ENCODE measurements at places on chromosomes 12 and 14. TPM values are rescaled to one million over a fixed set of nuclear protein-coding genes. Genes with fewer than 3 reads are reported as not detected.

The ETFRF1 gene
- 18.0 TPM for total RNA-seq

The ZFHX2 gene
- 0.24 TPM for total RNA-seq

The HSPB8 gene
- 27.7 TPM for total RNA-seq

The ESPL1 gene
- 8.9 TPM for total RNA-seq

The VWF gene
- total RNA-seq, result 6.7 TPM

The CAPS2 gene
- total RNA-seq, result 1.8 TPM

The CACNB3 gene
- 8.3 TPM for total RNA-seq

The TAS2R19 gene
- total RNA-seq, result 2.0 TPM

The NGB gene
- 0.14 TPM for total RNA-seq

The NKX2-1 gene
- total RNA-seq, result not detected

- DNase-seq, result no peak
Observed at GRCh38 chr14:91752961-91753360, 21.1 kb upstream of the CATSPERB start.

- DNase-seq, result no peak
Observed at GRCh38 chr14:85415015-85415712, 114.8 kb upstream of the FLRT2 start.

GRCh38 chr14:89425931-89426330 lies 8.9 kb upstream of the FOXN3 start:
- no peak for DNase-seq

DNA sequence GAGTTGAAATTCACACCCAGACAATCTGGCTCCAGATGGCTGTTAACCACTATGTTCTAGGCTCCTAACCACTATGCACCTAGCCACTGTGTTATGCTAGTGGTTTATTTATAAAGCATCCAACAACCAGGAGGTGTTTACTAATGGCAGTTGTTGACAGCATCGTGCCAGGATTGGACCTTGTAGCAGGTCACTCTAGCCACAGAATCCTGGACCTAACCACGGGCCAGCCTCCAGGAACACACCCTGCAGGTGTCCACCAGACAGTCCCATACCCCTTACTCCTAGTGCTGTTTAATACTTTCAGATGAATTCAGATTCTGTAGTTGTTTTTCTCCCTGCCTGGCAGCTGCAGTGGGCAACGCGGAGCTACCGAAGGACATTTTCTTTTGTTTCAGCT lies 109.4 kb upstream of the MYL2 start:
- DNase-seq, result no peak

GRCh38 chr14:37168721-37169120 lies 3.7 kb downstream of the SLC25A21 start:
- DNase-seq, result no peak

GRCh38 chr14:74905595-74906142 lies 17.4 kb downstream of the RPS6KL1 start:
- peak; percentile 33 for DNase-seq

GRCh38 chr12:93974252-93974651 lies 174.1 kb upstream of the PLXNC1 start:
- no peak for DNase-seq

DNA sequence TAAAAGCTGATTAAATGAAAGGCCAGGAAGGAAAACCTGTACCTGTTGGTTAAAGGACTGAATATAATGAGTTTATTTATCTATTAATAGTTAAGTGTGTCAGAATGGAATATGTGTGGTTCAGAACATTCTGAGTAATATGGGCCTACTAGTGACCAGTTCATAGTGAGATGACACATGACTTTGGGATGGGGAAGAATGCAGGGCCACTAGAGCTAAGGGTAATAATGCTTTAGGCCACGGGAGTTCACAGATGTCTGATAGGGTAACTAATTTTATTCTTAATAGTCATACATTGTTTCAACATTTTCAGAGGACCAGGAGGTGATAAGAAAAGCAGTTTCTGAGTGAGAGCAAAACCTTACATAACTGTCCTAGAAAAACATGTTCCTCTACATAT lies 247.8 kb upstream of the OR4E1 start:
- no peak for DNase-seq

- DNase-seq, result no peak
Observed at GRCh38 chr12:46478123-46478522, 105.5 kb upstream of the SLC38A2 start.

GRCh38 chr14:30271811-30272323 lies 287.1 kb upstream of the G2E3 start:
- DNase-seq, result no peak

DNA sequence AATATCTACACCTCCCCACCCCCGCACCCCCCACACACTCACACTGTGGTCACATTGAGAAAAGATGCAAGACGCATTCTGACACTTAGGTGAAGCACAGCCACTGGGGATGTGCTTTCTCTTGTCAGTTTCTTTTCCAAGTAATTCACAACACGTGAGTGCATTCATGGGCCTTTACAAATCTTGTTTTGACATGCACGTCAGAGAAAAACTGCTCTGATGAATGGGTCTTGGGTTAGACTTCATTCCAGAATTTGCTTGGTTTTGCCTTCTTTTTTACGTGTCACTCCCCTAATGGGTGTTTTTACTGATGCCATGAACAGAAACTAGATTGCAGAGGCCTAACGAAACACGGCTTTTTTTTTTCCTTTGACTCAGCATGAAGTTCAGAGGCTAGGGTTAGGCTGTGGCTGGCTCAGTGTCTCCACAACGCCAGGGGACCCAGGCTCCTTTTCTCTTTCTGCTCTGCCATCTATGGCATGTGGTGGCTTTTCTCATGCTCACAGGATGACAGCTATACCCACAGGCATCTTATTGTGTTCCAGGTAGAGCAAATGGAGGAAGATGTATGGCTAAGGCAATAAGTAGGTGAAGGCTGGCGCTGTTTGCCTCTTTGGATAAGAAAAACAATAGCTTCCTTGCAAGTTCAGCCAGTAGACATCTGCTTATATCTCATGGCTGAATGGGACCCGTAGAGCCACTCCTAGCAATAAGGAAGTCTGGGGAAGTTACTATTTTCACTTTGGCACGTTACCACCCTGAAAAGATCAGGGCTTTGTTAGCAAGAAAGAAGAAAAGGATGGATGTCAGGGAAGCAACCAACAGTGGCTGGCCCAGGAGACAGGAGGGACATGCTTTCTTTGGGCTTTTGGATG lies 253.3 kb downstream of the SLC15A4 start:
- DNase-seq, result no peak

DNA sequence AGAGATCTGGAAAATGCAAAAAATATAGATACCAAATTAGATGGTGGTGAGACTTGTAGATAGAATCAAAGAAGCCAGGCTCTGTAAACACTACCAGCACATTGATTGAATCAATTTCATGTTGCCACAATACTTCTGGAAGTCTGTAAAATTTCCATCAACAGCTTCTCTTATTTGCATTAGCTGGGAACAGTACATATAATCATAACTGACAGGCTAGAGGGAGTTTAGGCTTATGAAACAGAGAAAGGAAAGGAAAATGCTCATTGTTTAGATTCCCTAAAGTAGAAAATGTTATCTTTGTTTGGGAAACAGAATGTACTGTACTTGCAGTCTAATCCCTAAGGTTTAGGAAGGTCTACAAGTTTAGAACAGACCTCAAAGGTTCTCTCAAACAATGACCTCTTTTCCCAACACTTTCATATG lies 335.2 kb downstream of the CEP128 start:
- no peak for DNase-seq

DNA sequence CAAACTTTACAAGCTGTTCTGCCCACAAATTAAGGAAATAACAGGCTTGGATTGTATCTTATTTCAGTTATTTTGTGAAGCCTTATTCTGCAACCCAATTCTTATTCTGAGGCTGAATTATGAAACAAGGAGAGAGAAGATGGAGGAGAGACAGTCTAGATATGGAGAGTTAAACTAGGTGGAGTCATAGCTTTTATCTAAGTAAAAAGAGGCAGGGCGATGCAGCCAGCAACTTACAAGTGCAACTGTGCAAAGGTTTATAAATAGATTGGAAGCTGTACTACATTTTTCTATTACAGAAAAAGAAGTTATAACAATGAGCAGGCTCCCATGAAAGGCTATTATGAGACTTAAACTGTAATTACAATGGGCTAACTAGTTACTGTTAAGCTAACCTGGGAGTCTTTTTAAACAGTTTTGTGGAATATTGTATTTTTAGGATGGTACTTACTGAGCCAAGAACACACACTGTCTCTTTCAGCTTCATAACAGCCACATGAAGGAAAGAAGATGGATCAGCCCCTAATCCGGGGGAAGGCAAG lies 22.4 kb downstream of the NID2 start:
- DNase-seq, result no peak
